ENCODE measurements at places on chromosomes 1 and 21. TPM values are rescaled to one million over a fixed set of nuclear protein-coding genes. Genes with fewer than 3 reads are reported as not detected.
A peak's percentile ranks its signal among the peaks of the same experiment; 100 is the strongest.

The CYP4A22 gene
- not detected for total RNA-seq

The SPATA45 gene
- 0.68 TPM for total RNA-seq

The DYNLT4 gene
- not detected for total RNA-seq

The LCE1C gene
- not detected for total RNA-seq

The ACTN2 gene
- total RNA-seq = 0.91 TPM

DNA sequence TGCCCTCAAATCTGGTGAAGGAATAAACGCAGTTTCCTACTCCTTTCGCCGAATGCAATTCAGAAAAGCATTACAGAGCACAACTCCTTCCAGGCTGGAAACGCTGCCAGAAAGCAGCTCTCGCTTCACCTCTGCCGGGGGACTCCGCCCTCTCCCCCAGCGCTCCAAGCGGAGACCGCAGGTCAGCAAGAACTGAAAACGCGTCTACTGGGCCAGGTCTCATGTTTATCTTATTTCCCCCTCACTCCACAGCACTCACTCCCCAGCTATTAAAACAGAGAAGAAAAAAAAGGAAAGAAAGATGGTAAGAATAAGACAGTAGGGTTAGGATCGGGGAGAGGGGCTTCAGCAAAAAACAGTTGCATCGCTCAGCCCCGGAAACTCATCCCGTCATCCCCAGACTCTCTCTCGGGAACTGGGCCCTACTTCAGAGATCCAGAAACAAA lies 833 bp upstream of the RCOR3 start:
- H3K27me3 ChIP-seq = no peaks in the 10 kb centered on the region
- peaks cover 30% of the 10 kb centered on the region for H3K4me1 ChIP-seq
- peak; percentile 43 for DNase-seq
- peak overlapping the region; percentile 93 for H3K4me3 ChIP-seq
- peak overlapping the region; percentile 97 for H3K27ac ChIP-seq
- peaks cover 4% of the 10 kb centered on the region for H3K36me3 ChIP-seq

DNA sequence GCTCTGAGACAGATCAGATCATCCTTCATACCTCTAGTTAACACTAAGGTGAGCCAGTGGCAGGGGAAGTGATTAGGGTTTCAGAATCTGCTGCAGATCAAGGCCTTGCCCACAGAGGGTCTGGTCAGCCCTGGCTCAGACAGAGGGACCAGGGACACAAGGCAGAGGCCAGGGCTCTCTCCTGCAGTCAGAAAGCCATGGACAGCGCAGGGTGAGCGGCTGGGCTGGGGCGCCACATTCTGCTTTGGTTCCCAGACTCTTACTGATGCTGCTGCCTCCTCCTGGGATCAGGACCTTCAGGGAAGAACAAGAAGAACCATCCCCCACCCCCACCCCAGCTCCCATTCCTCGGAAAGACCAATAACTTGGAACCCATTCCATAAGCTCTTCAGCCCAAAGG lies 43.1 kb downstream of the GPR161 start:
- no peak for DNase-seq
- peaks cover 16% of the 10 kb centered on the region for H3K36me3 ChIP-seq
- no peak overlapping the region for H3K27ac ChIP-seq
- H3K27me3 ChIP-seq = no peaks in the 10 kb centered on the region

DNA sequence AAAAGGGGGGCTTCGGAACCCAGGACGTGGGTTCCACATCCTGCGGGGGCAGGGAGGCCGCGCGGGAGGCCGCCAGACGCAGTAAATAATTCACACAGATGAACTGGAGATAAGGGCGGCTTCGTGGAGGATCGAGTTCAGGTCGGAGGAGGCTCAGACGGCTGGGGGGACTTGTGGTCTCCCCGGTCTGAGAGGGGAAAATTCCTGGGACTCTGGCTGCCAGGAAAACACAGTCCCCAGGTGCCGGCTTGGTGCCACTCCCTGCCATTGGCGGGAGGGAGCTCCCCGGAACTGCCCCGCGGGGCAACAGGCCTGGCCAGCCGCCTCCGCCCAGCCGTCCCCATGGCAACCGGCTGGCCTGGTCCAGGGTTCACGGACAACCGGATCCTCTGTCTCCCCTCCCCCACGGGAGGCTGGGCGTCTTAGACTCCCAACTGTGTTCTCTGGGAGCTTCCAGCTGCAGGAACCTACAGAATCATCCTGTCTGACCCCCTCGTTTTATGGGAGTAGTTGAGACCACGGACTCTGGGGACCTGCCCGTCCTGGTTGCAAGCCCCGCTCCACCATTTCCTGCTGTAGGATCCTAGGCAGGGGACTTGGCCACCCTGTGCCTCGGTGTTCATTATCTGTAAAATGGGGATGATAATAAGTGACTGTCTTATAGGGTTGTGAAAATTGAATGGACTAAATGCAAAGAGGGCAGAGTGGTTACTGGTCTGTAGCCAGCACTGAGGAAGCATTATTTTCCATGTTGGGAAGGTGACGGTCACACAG lies 9.6 kb downstream of the CAMK2N1 start:
- no peak overlapping the region for H3K4me3 ChIP-seq
- peak; percentile 53 for DNase-seq
- H3K36me3 ChIP-seq = no peaks in the 10 kb centered on the region
- H3K27me3 ChIP-seq = peaks cover 3% of the 10 kb centered on the region
- no peak overlapping the region for H3K27ac ChIP-seq

- peaks cover 24% of the 10 kb centered on the region for H3K4me1 ChIP-seq
- H3K27me3 ChIP-seq = no peaks in the 10 kb centered on the region
- no peak overlapping the region for H3K4me3 ChIP-seq
Measured at GRCh38 chr21:26057477-26058170, 112.9 kb downstream of the APP start.

GRCh38 chr21:41957991-41958766 lies 4.4 kb upstream of the C2CD2 start:
- H3K4me3 ChIP-seq = no peak overlapping the region
- peaks cover 2% of the 10 kb centered on the region for H3K36me3 ChIP-seq
- no peak overlapping the region for H3K27ac ChIP-seq
- peaks cover 13% of the 10 kb centered on the region for H3K27me3 ChIP-seq
- DNase-seq = no peak
- H3K4me1 ChIP-seq = peaks cover 33% of the 10 kb centered on the region

GRCh38 chr21:25859235-25859929 lies 124.6 kb downstream of the GABPA start:
- no peaks in the 10 kb centered on the region for H3K36me3 ChIP-seq
- H3K4me3 ChIP-seq = no peak overlapping the region
- no peaks in the 10 kb centered on the region for H3K4me1 ChIP-seq
- DNase-seq = no peak

- no peak overlapping the region for H3K27ac ChIP-seq
- no peak for DNase-seq
- H3K27me3 ChIP-seq = peaks cover 4% of the 10 kb centered on the region
- H3K4me3 ChIP-seq = no peak overlapping the region
Measured at GRCh38 chr1:190807629-190808028, 330.0 kb upstream of the BRINP3 start.

DNA sequence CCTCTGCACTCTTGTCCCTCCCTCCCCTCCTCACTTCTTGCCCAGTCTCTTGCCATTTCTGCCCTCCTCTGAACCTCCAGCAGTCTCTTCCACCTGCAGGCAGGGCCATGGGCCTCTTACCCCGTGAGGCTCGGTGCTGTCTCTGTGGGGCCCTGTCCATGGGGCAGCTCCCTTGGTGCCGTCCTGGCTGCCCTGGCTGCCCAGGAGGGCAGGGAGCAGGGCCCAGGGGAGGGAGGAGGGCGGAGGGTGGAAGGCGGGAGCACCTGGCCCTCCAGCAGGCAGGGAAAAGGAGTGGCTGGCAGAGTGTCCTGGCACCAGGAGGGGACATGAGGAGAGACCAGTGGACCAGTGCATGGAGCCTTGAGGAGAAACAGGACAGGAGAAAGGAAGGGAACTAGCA lies at the start of gene RORC:
TSS of gene RORC (minus strand) at position 198 of the 400 bp plus-strand sequence. CDS start at position 160, 38 bp downstream.
- no peaks in the 10 kb centered on the region for H3K36me3 ChIP-seq
- no peak within 1 kb of the TSS for H3K4me3 ChIP-seq
- peaks cover 18% of the 10 kb centered on the region for H3K27me3 ChIP-seq

GRCh38 chr1:119747451-119747850 lies 21.3 kb downstream of the HMGCS2 start:
- H3K4me1 ChIP-seq = peaks cover 9% of the 10 kb centered on the region
- no peak overlapping the region for H3K4me3 ChIP-seq
- no peak for DNase-seq

DNA sequence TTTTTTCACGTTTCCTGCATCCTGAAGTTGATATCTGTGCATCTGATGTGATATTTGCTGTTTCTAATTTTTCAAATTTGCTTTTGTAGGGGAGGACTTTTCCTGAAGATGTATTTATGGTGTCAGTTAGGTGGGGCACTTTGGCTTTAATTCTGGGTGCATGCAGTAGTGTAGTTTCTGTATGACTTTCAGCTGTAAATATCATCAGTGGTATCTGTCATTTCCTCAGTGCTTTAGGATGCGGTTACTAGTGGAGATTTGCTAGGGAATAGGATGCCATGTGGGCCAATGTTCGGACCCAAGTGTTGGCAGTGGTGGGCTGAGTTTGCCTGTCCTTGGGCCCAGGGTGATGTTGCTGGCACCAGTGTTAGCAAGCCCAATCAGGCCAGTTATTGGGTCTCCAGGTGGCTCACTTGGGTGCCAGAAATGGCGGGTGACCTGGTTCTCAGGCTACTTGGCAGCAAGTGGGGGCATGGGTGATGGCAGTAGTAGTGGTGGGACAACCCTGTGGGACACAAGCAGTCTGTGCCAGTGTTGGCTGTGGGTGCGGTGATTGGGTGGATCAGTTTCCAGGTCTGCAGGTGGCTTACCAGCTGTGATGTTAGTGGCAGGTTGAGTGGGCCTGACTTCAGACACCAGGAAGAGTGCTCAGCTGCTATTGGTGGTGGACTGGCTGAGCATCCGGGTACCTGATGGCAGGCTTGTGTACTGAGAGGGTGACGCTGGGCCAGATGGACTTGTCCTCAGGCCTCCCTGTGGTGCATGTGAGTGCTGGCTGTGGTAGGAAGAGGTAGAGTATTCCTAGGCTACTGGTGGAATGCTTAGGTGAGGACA lies 24.4 kb downstream of the CD55 start:
- H3K36me3 ChIP-seq = peaks cover 12% of the 10 kb centered on the region
- H3K27me3 ChIP-seq = no peaks in the 10 kb centered on the region

DNA sequence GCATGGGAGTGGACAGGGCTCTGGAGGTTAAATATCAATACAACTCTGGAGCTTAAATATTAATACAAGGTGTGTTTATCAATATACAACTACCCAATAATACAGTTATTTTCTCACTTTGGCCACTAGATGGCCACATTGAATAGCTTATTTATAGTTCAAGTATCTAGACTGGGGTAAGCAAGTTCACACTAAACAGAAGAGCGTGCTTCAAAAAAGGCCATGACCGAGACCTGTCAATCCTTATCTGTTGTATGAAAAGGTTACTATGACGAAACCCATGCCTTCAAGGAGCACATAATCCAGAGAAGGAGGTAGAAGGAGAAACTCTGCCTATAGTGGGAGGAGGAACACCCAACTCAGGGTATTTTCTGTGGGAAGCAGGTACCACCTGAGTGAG lies 29.1 kb downstream of the CHML start:
- no peaks in the 10 kb centered on the region for H3K4me1 ChIP-seq
- no peak overlapping the region for H3K4me3 ChIP-seq
- DNase-seq = no peak
- no peaks in the 10 kb centered on the region for H3K36me3 ChIP-seq

DNA sequence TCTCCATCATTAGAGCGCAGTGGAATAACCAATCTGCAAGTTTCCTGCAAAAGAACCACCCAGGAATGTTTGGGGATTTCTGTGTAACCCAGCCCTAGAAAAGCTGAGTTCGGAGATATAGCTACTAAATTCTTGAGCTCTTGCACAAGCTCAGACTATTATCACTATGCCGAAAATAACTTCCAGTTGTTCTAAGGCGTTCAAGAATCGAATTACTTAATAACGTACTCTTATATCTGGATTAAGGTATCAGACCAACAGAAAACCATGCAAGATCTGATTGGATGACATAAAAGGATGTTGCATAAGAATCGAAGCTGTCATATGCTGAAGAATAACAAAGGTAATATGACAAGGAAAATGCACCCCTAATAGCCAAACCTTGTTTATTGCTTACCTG lies 7.5 kb upstream of the LAMC2 start:
- no peak overlapping the region for H3K4me3 ChIP-seq
- H3K27ac ChIP-seq = no peak overlapping the region
- no peaks in the 10 kb centered on the region for H3K27me3 ChIP-seq
- peaks cover 9% of the 10 kb centered on the region for H3K4me1 ChIP-seq
- no peaks in the 10 kb centered on the region for H3K36me3 ChIP-seq
- no peak for DNase-seq

DNA sequence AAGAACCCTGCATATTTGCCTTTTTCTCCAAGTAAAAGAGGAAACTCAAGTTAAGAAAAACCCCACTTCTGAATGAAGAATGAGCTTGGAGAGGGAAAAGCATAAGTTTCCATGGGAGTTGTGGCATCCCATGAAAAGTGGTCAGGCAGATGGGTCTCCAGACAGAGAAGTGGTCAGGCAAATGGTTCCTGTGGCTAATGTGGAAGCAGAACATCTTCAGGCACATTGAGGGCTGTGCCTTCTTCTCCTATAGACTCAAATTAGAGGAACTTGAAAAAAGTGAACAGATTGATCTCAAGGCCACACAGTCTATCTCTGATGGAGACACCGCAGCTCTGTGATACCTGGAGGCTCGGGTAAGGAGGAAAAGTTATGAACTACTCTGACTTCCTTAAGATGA lies 55.7 kb upstream of the KIRREL1 start:
- no peaks in the 10 kb centered on the region for H3K36me3 ChIP-seq
- no peaks in the 10 kb centered on the region for H3K4me1 ChIP-seq
- peaks cover 27% of the 10 kb centered on the region for H3K27me3 ChIP-seq
- H3K27ac ChIP-seq = no peak overlapping the region
- no peak overlapping the region for H3K4me3 ChIP-seq

DNA sequence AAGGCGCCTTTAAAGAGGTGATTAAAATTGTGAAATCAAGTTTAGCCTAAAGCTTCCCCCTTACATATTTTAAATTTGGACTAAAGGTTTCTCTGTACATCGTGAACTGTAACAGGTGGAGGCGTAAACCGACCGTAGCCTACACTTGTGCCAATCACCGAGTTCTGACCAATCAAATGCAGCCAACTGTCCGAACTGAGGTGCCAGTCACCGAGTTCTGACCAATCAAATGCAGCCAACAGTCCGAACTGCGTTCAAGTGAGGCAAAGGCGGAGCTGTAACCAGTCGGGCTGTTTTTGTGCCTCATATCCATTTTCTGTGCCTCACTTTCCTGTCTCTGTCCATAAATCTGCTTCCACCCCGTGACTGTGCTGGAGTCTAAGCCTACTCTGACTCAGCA lies 7.4 kb downstream of the TFF1 start:
- no peak overlapping the region for H3K27ac ChIP-seq
- no peak overlapping the region for H3K4me3 ChIP-seq
- H3K4me1 ChIP-seq = no peaks in the 10 kb centered on the region
- peaks cover 2% of the 10 kb centered on the region for H3K27me3 ChIP-seq

Measured in neural crest cell (in vitro differentiated cells).